ENCODE measurements at places on chromosomes 2 and 18. TPM values are rescaled to one million over a fixed set of nuclear protein-coding genes. Genes with fewer than 3 reads are reported as not detected.

DNA sequence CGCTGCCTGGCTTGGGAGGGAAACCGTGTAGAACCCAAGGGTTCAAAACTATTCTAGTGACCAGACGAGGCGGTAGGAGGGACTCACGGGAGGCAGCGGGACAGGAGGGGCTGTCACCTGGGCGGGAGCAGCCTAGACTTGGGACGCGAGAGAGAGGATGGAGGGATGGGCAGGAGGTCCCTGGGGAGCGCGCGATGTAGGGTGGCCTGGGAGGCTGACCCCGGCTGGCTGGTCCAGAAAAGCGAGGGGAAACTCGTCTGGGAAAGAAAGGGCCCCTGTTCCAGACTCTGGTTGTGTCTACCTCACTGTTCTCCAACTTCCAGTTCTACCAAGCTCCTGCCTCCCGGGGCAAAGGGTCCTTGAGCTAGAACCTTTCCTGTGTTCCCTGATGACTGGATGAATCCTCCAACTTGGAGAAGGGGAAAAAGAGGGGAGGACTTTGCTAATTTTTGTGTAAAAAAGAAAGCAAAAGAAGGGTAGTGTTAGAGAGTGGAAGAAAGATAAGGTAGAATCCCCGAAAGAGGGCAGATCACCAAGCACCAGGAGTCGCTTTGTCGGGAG is 1.4 kb downstream of the DOK6 start:
- DNase-seq, result no peak

Gene STPG4
- total RNA-seq, result 1.0 TPM

- DNase-seq, result no peak
These were observed 142.4 kb downstream of the MREG start for GRCh38 chr2:215870986-215871385.

DNA sequence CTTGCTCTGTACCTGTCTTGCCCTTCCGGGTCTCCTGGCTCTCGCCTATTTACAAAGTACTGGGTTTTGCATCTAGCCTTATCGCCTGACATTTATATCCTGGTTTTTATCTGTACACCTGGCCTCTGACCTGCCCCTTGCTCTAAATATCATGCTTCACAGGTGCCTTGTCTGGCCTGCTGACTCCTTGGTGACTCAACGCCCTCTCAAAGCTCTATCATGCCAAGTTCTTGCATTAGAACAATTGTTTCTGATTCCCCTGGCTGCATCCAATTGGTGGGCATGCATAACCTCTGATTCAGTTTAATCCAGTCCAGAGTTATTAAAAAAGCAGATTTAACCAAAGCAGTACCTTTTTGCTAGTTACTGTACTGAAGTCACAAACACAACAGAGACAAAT is 113.9 kb upstream of the CCDC68 start:
- DNase-seq, result no peak

- no peak for DNase-seq
These were observed 573.1 kb downstream of the TDRD15 start for GRCh38 chr2:21696900-21697299.

GRCh38 chr18:13405305-13406038 is 186.9 kb downstream of the LDLRAD4 start:
- DNase-seq, result no peak

DNA sequence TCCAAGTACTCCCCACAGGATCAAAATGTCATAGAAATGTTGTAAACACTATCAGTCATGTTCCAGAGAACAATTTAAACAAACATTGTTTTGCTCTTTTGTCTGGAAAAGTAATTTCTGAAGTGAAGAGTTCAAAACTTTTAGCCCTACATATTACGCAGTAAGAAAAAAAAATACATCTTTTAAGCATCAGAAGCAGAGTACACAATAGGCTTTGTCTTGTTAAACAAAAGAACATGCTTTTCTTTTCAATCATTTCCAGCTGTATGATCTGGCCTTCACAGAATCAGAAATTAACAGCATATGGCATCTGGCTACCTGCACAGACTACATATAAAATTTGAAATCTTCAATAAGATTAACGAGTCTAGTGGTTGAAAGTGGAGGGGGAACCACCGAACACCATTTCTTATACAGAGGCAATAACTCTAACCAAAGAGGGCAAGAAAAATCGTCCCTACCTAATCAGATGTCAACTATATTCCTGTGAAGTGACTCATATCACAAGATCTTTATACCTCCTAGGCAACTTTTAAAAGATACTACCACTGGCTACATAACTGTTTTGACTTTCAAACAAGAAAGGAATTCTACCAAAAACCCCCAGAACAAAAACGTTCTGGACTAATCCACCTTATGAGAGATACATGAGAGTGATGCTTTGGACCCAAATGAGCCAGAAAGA is 149.3 kb downstream of the EXOC6B start:
- no peak for DNase-seq

Gene SERPINB11
- not detected for total RNA-seq

- DNase-seq, result no peak
These were observed 59.1 kb downstream of the RMDN2 start for GRCh38 chr2:37984176-37984575.

DNA sequence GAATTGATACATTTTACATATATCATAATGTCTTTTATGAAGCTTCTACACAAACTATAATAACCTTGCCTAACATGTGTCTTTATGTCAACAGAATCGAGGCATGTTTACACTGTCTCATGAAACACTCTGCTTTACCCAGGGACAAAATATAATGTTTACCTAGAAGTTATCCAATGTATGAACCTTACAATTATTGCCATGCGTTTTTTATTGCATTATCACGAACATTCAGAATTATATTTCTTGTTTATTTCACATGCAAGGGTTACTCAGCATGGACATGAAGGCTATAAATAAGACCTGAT is 19.8 kb downstream of the LONRF2 start:
- no peak for DNase-seq

Gene HYCC2
- 39.6 TPM for total RNA-seq

- no peak for DNase-seq
These were observed 4.5 kb upstream of the KIDINS220 start for GRCh38 chr2:8841932-8842331.

DNA sequence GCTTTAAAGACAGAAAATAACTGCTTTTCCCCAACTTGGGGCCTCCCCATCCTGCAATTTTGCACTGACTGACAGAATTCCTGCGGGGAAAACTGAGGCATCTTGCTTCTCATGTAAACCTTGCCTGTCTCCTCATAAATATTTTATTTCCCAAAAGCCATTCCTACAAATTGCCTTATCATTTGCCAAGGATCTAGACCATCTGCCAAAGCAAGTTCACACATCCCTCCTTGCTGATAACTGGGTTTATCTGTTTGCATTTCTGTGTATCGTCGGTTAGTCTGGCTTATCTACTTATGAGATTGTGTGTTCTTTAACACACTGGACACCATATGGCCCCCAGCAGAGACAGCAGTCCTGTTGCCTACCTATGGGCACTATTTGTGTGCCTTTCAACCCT is 3.0 kb upstream of the CNGA3 start:
- DNase-seq, result no peak

- DNase-seq, result no peak
These were observed 5.9 kb downstream of the LYPD1 start for GRCh38 chr2:132664096-132664495.

Gene POTEJ
- not detected for total RNA-seq

DNA sequence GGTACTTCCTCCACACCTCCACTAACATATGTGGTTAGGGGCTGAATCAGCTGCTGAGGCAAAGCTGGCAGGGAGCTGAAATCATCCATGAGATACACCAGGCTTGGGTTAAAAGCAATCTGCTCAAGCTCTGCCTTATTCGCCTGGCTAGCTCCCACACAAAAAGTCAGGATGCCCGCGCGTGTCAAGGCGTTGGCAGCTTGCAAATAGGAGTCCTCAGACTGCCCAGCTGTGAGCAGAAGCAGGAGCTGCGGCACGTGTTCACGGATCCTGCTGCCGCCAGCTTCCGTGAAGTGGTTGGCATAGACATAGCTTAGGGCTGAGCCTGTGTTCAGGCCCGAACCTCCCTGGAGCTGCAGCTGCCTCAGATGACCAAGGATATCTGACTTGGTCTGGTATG is 35.3 kb downstream of the COL6A3 start:
- no peak for DNase-seq

Gene KATNAL2
- 2.6 TPM for total RNA-seq

DNA sequence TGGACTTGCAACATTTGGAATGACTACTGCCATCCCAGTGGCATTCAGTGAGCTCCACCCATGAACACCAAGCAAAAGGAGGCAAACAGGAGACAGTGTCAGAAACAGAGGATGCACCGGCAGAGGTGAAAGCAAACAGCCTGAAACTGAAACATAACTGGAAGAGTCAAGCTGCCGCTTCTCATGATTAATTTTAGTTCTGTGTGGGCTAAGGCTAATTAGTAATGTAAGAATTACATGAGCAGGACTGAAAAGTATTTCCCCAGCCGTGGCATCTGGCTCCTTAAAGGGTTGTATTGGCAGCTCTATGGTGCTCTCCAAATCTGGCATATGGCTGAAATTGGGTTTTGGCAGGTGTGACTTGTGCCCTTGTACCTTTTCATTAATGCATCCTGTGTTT is 1108.1 kb downstream of the TSN start:
- DNase-seq, result no peak

DNA sequence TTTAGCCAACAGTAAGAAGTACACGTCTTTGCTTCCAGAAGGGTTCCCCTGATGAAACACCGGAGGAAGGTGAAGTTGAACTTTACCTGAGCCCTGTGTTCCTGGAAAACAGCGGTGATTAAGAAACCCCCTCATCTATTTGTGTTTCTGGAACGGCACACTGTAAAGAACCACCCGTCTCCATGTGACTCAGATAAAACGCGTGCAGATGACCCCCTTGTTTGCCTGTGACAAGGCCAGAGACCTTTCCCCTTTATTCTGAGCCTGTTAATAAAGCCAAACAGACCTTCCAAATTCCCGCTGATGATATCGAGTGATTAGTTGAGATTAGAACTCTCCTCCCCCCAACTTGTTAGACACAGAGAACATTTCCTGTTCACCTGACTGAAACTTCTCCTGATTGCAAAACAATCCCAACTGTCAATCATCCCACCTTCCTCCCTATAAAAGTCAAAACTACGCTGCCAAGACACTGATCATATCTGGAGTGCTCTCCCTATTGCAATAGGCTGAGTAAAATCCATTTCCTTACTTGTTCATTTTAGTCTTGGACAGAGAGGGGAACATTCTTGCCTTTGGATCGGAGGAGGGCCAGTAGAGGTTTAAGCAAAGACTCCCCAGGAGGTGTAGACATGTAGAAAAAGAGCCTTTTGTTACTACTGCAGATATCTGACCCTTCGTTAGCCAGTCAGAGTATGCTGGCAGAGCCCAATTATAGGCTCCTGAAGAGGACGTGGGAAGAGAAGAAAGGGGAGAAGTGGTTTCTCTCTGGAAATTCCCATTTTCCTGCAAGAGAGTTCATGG is 914 bp upstream of the IWS1 start:
- no peak for DNase-seq

- no peak for DNase-seq
These were observed 18.9 kb downstream of the KRTCAP3 start for GRCh38 chr2:27461118-27461517.

- DNase-seq, result no peak
These were observed 36.6 kb upstream of the PPP1R1C start for GRCh38 chr2:181949047-181949446.

GRCh38 chr18:22417496-22418188 is at the start of gene CTAGE1:
Gene CTAGE1 (minus strand): TSS chr18:22417915. CDS start chr18:22417811, 104 bp downstream.
- no peak for DNase-seq

DNA sequence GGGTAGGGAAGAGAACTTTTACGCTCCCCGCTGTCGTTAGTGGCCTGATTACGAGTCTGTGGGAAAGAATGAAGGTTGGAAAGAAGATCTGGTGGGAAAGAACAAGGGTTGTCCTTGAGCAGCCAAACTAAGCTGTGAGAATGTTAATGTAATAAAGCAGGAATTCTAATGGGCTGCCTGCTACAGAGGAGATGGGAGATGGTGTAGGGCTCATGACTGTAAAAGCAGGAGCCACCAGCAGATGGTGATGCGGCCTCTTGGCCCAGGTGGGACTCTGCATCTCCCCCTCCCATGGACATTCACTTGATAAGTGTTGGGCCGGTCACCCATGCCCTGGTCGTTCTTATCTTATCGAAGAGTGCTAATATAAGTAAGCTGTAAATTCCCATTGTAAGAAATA is 150.0 kb downstream of the NEDD4L start:
- DNase-seq, result no peak

DNA sequence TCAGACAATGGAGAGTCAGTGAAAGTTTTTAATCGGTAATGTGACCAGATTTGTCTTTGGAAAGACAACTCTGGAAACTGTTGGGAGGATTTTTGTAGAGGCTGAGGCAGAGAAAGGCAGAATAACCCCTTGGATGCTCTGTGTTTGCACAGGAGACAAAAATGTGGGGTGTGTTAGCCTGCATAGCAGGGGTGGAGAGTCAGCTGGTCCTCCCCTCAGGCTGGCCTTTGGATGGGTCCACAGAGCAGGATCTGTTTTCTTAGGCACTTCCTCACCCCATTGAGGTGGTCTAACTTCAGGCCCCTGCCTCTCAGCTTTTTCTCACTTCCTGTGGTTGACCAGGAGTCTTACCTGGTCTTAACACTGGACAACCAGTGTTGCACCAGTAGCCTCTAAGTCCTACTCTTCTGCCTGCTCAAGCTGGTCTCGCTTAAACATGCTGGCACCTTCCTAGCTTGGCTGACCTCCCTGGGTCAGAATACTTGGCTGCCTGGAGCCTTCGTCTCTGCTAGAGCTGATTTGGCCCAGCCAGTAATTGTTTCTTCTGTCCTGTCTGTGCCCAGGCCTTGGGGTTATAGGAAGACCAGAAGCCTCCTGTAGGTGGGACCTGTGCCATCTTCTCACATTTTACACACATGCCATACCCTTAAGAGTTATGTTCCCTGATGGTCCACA is 259.8 kb upstream of the RASGRP3 start:
- DNase-seq, result no peak

DNA sequence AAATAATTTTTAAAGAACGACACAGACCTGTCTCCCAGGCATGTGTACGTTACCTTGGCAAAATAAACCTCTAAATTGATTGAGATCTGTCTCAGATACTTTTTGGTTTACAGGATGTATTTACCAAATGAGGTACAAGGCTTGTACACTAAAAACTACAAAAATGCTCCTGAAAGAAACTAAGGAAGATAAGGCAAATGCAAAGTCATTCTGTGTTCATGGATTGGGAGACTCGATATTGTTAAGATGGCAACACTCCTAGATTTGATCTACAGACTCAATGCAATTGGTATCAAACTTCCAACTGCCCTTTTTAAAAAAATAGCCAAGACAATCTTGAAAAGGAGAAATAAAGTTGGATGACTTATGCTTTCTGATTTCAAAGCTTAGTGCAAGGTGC is 11.5 kb upstream of the KCNE4 start:
- no peak for DNase-seq

- DNase-seq, result no peak
These were observed 215.8 kb upstream of the ACVR2A start for GRCh38 chr2:147628971-147629421.

DNA sequence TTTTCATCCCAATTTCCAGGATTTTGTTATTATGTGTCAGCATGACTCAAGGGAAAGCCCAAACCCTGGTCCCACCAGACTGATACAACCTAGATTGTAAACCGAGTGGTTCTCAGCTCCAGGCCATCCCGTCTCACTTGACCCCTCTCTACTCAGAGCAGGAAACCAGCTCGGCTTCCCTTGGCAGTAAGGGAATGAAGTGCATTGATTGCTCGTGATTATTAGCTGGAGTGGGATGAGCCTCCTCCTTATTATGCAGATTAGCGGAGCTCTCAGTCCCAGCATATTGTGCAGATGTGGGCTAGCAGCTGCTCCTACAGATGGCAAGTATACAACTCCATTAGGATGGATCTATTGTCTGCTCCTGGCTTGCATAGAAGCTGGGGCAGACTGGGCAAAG is 167.6 kb downstream of the LNPK start:
- no peak for DNase-seq

All from activated B cell treated with CpG ODN at 0.5 μM for 24 hours (primary cell).